ENCODE measurements at places on chromosomes 5 and 9.

DNA sequence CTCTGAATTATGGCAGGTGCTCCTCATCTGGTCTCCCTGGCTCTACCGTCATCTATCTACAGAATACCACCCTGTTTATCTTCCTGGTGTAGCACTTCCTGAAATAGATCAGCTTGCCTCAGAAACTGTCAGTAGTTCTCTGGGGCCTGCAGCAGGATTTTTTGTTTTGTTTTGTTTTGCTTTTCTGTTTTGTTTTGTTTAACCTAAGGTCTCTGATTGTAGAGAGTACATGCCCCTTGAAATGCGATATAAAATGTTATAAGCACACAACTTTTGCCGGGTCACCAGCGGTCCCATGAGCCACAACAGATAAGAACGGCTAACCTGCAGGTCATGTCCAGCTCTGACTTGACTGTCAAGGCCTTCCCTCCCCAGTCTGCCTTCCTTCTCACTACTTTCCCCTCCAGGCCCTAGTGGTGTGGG is 26.6 kb upstream of the CREBRF start:
- no peak for DNase-seq

GRCh38 chr5:150609843-150610584 is 30.4 kb upstream of the SYNPO start:
- no peak for DNase-seq

GRCh38 chr9:37348917-37349316 is 73.6 kb upstream of the GRHPR start:
- DNase-seq: no peak

DNA sequence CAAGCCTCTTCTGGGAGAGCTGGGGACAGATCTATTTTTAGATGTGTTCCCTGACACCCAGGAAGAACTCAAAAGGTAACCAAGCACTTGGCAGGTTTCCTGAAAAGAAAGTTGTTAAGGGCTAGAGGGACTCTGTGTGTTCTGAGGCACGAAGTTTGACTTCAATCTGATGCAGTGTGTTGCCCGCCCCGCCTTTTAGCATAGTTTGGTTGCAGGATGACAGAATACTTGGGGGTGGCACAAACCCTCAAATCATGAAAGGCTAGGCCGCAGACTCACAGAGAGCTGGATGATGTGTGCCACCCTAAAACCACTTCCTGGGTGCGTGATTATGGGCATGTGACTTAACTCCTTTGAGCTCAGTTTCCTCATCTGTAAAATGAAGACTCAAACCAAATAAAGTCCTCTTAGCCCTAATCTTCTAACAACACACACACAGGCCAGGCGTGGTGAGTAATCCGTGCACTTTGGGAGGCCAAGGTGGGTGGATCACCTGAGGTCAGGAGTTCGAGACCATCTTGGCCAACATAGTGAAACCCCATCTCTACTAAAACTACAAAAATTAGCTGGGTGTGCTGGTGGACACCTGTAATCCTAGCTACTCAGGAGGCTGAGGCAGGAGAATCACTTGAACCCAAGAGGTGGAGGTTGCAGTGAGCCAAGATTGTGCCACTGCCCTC is 12.8 kb upstream of the NDFIP1 start:
- peak; percentile 90 for DNase-seq

- DNase-seq: no peak
Measured at GRCh38 chr5:96699186-96699820, 37.1 kb downstream of the CAST start.

Measured in CD4-positive, CD25-positive, alpha-beta regulatory T cell (primary cell).